ENCODE measurements at places on chromosomes 2 and 18. TPM values are rescaled to one million over a fixed set of nuclear protein-coding genes. Genes with fewer than 3 reads are reported as not detected.
A peak's percentile ranks its signal among the peaks of the same experiment; 100 is the strongest.

DNA sequence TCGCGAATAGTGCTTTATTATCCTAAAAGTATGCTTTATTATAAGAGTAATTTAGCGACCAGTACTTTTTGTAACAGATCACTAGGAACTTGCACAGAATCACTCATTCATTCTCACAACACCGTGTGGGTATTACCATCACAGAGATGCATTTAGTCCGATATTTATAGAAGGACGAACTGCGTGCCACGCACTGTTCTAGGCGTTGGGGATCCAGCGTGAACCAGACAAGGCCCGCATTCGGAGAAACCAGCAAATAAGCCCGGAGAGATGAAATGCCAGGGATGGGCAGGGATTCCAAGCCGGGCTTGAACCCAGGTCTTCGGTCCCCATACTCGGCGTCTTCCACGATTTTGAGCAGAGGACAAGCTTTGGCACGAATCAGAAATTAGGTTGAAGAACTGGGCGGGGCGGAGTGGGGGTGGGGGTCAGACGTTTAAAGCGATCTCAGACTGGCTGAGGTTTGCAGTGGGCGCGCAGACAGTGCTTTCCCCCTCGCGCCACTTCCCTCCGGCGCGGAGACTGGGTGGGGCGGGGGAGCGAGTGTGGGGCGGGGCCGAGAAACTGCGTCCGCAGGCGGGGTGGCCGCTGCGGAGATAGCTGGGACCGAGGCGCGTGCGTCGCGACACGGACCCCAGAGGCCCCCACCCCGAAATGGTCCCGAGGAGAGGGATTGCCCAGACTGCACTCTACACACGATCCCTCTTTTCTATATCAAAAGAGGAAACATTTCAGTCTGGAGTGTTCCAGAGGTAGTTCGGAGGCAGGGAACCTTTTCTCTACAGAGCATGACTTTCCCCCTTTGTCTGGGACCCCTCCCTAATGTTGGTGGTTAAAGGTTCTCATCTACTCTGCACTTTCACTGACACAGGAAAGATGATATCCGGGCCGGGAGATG lies 1.1 kb upstream of the CXCR4 start:
- peak; percentile 54 for DNase-seq

- DNase-seq = peak; percentile 93
Measured at GRCh38 chr18:50307738-50308470, 20.4 kb upstream of the CXXC1 start.

DNA sequence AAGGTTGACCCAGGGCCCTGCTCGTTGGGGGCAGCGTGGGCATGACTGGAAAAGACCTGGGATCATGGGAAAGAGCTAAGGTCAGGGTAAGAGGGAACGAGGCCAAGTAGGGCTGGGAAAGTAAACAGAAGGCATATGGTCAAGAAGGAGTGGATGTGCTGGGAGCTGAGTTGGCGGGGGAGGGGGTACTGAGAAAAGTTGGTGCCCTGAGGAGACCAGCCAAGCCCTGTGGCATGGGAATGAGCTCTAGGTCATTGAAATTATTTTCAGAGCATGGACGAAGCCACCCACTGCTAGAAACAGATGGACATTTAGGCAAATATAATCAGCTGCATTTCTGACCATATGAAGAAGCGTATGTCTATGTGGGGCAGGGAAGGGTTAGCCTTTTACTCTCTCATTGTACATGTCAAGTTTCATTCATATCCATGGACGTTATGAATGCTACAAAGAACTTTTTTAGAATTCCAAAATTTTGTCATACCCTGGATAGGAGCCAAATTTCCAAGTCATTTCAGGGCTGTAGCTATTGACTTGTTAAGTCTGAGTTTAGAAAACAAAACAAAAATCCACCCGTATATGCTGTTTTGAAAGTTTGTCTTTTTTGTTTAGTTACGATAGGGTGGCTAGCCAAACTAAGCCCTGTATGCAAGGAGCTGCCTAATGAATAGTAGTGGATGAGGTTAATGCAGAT lies 19.1 kb downstream of the MAPRE2 start:
- DNase-seq = no peak

Gene QPCT
- total RNA-seq = 1.0 TPM

Gene UGT1A4
- 0.13 TPM for total RNA-seq

Gene DOCK10
- total RNA-seq = 7.4 TPM

Data from thyroid gland (tissue), 4 donors.